ENCODE measurements at places on chromosomes 3 and 15. TPM values are rescaled to one million over a fixed set of nuclear protein-coding genes. Genes with fewer than 3 reads are reported as not detected.

GRCh38 chr3:98770261-98771039, 7.3 kb downstream of the ST3GAL6 start:
- DNase-seq = peak; percentile 53

DNA sequence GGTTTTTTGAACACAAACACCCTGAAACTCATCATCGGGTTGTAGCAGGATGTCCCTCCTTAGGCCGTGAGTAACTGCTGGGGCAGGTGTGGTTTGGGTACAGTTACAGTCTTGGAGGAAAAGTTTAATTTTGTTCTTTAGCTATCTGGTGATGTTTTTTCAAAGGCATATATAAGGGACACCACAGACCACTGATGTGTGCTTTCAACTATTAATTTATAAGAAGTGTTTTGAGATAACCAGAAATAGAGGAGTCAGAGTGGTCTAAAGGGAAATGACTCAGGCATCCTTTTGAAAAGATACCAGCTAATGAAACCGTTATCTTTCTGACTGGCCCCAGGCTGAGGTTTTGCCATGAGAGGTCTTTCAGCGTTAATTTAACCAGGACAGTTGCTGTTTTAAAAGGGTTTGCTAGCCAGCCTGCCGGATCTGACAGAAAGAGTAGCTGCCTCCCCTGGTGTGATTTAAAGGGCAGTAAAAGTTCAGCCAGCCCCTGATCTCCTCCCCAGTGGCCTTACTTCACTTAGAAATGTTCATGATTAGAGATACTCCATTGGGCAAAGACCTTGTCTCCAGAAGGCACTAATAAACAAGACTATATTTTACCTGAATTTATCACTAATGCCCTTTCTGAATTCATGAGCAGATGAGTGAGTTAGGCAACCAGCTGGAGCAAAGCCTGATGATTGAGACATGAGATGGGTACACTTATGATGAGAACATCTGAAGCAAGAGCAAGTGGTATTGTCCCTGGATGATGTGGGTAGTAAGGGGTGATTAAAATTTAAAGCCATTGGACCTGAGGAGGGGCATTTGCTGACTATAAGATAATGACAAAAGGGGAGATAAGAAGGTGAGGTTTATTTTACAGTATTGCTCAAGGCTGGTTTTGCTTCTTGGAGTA, 482.5 kb upstream of the TBL1XR1 start:
- peak; percentile 96 for DNase-seq

- DNase-seq = peak; percentile 55
These were observed 95.0 kb upstream of the LIMD1 start for GRCh38 chr3:45499529-45499928.

The VGLL4 gene
- total RNA-seq = 28.9 TPM

DNA sequence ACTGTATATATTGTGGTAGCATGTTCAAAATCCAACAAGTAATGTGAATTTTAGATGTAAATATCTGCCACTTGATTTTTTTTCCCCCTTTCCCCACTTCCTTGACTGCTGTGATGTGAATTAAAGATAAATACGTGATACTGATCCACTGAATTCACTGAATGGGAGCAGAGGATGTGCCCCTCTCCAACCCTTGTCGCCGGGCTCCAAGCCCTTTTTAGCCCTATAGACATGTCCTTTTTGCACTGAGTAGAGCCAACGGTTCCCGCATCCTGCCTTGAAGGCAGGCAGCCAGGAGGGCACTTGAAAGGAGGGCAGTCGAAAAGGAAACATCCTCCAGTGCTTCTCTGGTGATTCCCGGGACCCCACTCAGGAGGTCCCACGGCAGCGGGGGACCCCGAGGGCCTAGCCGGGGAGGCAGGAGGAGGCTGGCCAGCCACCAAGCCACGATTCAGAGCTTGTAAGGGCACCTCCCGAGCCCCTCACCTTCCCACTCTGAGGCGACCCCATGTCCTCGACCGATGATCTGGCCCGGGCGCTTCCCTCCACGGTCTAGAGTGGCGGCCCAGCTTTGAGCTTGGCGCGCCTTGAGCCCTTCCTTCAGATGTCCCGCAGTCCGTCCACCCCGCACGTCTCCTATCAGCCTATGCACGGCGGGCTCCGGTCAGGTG, 901 bp upstream of the MANF start:
- peak; percentile 26 for DNase-seq

The TRIM42 gene
- not detected for total RNA-seq
